ENCODE measurements at places on chromosomes 11 and 22.

DNA sequence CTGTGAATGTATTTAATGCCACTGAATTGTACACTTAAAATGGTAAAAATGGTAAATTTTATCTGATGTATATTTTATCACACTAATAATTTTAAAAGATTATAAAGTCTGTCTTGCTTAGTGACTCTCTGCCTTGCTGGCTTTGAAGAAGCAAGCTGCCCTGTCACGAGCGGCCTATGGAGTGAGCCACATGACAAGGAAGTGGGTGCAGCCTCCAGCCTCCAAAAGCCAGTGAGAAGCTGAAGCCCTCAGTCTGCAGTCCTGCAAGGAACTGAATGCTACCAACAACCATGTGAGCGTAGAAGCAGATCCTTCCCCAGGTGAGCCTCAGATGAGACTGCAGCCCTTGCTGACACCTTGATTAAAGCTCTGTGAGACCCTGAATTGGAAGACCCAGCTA is 20.0 kb downstream of the C11orf24 start:
- DNase-seq: no peak

GRCh38 chr11:122215244-122215992 is 99.4 kb upstream of the BLID start:
- DNase-seq: peak; percentile 61

DNA sequence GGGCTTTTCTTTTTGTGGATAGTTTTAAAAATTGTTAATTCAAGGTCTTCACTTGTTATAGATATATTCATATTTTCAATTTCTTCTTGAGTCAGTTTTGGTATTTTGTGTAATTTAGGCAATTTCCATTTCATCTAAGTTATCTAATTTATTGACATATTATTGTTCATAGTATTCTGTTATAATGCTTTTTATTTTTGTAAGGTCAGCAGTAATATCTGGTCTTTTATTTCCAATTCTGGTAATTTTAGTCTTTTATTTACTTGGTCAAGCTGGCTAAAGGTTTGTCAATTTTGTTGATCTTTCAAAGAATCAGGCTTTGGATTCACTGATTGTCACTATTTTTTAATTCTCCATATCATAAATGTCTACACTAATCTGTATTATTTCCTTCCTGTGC is 60.1 kb downstream of the HORMAD2 start:
- no peak for DNase-seq

DNA sequence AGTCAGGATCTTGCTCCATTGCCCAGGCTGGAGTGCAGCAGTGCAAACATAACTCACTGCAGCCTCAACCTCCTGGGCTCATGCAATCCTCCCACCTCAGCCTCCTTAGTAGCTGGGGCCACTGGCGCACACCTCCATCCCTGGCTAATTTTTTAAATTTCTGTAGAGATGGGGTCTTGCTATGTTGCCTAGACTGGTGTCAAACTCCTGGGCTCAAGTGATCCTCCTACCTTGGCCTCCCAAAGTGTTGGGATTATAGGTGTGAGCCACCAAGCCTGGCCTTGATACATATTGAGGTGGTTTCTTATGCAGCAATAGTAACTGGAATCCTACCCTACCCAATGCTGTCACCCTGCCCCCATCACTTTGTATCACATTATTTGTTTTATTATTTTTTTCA is 32.4 kb downstream of the SCUBE1 start:
- no peak for DNase-seq

- DNase-seq: no peak
Measured at GRCh38 chr11:7894251-7894650, 36.8 kb downstream of the OR10A6 start.

- no peak for DNase-seq
Measured at GRCh38 chr11:27313157-27313821, 49.7 kb downstream of the CCDC34 start.

DNA sequence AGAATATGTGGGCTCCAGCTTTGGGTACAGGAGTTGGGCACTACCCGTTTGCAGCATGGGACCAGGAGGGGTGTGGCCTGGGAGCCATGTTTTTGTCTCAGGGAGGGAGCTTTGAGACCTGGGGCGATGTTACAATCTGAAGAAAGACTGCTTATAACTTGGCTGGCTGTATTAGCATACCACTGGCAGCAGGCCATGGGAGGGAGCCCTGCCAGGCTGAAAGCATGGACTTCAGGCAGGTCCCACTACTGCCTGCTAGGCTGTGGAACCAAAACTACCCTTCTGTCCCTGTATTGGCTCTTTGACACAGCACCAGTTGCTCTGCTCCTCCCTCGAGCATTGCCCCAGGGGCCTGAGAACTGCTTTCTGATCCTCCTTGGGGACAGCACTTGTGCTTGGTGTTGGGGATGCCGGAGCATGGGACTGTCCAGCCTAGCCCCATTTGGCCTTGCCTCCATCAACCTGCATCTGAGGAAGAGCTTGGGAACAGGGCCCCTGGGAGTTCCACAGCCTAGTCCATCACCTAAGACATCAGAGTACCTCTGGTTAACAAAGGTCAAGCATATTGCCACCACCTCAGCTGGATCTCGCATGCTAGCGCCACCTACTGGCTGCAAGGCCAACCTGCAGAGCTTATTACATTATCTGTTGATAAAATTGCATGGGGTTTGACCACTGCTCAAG is 217.4 kb downstream of the SBF2 start:
- no peak for DNase-seq

DNA sequence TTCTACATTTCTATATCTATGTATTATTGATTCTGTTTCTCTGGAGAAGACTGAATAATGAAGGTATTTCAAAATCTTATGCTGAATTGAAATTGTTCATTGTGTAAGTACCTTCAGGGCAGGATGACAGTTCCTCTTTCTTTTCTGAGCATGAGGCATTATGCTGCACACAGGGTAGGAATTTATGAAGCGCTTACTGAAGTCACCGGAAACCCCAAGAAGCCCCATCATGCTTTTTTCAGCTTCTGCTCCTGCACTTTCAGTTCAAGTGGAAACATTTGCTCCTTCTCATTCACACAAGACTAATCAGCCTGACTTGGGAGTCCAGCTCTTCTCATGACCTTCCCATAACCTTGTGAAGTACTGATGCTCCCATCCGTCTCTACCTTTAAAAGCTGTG is 314.7 kb upstream of the SORL1-AS1 start:
- no peak for DNase-seq

DNA sequence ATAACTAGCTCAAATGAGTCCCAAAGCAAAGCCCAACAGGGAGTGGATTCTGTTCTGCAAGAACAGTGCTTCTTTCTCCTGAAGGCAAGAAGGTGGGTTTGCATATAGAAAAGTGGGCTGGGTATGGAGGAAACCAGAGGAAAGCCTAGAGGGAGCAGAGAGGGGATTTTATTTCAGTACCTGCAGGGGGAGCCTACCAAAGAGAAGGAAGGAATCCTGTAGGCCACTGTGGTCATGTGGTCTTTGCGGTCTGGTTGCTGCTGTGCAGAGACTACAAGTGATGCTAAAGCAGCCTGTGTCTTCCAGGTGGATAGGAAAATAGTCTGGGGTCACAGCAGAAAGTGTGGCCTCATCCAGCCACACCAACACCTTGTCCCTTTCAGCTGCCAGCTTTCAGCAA is 33.2 kb upstream of the ZBTB16 start:
- no peak for DNase-seq

- no peak for DNase-seq
Measured at GRCh38 chr11:134517621-134518293, 105.7 kb upstream of the B3GAT1 start.

Measured in HFF-Myc (cell line).